Right ventricle myocardium inferior (tissue), 1 donor: ENCODE measurements at places on chromosomes 6 and 20. TPM values are rescaled to one million over a fixed set of nuclear protein-coding genes. Genes with fewer than 3 reads are reported as not detected.

TMEM170B gene
- total RNA-seq: 4.8 TPM

FAM83C gene
- not detected for total RNA-seq

SPINT4 gene
- total RNA-seq: not detected

ERMARD gene
- 6.5 TPM for total RNA-seq

NRSN2 gene
- total RNA-seq: 19.8 TPM

TRIM10 gene
- total RNA-seq: not detected

DNA sequence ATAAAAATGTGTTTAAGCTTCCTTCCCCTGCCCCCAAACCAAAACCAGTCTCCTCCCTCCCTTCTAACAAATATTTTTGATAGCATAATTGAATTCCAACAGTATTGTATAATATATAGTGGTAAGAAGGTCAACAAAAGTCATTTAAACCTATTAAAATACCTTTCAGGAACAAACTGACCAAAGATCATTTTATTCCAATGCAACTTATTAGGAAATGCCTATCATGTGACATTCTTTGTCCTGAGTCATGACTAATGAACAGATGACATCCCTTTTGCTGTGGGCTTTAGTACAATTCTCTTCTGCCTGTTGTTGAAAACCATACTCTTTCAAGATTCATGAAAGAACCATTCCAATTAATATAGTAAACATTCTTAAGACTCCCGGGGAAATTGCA is 51.5 kb upstream of the TRAF3IP2 start:
- no peak for DNase-seq

DNA sequence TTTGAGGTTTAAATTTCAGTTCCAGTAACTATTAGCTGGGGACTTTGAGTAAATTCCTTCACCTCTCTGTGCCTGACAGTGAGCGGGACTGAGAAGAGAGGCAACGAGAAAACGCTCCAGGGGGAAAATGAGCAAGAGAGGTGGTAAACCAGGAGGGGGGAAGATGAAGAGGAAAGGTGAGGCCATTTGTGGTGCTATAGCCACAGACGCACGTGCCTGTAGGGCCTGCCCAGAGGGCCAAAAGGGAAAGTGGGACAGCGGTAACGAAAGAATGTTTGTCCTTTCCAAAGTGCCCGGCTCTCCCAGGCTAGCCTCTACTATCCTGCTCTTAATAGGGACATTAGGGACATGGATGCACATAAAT is 99.2 kb downstream of the BMP7 start:
- DNase-seq: no peak

DNA sequence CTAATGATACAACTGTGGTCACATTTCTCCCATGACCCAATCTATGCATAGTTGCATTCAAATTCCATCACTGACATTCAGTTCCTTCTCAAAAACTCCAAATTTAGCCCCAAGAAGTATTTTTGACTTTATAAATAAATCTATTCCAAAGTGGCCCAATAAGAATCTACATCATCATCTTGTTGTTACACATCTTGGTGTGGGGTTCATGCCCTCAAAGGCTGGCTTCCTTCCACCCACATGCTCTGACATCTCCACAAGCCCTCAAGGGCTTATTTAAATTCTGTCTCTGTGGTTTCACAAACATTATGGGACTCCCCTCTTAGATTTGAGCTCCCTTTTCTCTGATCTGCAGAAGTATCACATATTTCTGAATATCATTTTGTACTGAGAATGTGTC is 585.3 kb upstream of the BTBD3 start:
- DNase-seq: no peak

GRCh38 chr6:45786355-45786781 is 229.3 kb downstream of the CLIC5 start:
- no peak for DNase-seq

DNA sequence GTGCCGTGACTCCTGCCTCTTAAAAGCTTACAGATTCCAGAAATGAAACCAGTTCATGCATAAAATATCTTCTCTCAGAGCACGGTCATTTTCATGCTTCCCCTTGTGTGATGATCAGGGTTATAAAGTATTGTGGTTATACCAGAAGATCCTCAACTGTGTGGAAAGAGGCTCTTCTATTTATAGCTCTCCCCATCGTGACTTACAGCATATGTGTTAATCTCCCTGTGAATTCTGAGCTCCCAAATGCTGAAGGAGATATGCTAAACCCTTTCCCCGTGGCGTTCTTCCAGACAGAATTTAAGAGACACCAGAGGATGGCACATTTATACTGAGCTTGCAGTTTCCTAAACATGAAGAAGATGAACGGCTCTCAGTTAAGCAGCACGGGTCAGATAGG is 158.8 kb downstream of the CDH26 start:
- no peak for DNase-seq

- no peak for DNase-seq
Measured at GRCh38 chr6:6434151-6434550, 113.7 kb upstream of the F13A1 start.

DNA sequence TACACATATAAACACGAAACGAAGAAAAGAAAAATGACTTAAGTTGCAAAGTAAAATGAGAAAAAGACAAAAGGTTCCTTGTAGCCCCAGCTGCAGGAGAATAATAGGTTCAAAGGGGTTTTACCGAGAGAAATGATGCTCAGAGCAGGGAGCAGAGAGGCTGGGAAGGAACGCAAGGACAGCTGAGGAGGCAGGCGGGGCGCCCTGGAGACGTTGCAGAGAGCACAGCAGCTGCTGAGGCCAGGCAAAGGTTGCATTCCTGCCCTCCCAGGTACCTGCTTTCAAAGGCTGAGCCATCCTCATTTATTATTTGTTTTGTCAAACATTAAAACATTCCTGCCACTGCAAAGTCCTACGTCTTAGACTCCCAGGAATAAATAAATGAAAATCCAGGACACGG is 16.2 kb upstream of the VAPB start:
- no peak for DNase-seq

GRCh38 chr20:16107172-16107870 is 465.9 kb downstream of the KIF16B start:
- no peak for DNase-seq

- DNase-seq: no peak
Measured at GRCh38 chr20:50569864-50570836, 60.0 kb downstream of the PTPN1 start.

DNA sequence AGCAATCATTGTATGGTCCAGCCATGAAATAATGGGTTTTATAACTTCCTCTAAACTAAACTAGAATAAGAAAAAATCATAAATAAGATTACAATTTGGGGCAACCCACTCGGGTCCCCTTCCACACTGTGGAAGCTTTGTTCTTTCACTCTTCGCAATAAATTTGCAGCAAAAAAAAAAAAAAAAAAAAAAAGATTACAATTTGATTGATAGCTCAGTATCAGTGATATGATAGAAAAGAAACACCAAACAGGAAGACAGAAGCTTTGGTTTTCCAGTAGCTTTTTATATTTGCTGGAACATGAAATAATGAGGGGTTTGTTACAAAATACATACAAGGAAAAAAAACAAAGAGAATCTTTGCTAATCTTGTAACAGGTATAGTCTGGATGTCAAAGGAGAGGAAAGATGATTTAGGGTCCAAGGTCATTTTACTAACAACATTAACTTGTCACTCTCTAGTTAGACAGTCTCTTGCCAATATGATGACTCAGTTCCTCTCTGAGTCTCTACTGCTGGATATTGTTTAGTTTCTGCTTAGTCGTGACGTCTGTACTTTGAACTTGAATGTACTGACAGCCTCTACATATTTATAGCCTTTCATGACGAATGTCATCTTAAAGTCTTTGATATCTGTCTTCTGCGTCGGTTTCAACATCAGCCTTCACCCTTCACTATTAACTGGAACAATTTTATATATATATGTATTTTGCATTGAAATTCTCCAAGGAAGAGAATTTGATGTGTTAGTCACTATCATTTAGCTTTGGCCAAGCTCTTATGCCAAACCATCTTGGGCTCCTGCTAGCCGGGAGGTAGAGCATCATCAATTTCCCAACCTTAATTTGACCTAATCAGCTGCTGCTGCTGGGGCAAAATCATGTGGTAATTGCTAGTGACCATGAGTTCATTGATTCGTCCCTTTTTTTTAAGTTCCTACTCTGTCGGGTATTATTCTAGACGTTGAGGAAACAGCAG is 213.1 kb upstream of the STXBP5 start:
- DNase-seq: no peak

DNA sequence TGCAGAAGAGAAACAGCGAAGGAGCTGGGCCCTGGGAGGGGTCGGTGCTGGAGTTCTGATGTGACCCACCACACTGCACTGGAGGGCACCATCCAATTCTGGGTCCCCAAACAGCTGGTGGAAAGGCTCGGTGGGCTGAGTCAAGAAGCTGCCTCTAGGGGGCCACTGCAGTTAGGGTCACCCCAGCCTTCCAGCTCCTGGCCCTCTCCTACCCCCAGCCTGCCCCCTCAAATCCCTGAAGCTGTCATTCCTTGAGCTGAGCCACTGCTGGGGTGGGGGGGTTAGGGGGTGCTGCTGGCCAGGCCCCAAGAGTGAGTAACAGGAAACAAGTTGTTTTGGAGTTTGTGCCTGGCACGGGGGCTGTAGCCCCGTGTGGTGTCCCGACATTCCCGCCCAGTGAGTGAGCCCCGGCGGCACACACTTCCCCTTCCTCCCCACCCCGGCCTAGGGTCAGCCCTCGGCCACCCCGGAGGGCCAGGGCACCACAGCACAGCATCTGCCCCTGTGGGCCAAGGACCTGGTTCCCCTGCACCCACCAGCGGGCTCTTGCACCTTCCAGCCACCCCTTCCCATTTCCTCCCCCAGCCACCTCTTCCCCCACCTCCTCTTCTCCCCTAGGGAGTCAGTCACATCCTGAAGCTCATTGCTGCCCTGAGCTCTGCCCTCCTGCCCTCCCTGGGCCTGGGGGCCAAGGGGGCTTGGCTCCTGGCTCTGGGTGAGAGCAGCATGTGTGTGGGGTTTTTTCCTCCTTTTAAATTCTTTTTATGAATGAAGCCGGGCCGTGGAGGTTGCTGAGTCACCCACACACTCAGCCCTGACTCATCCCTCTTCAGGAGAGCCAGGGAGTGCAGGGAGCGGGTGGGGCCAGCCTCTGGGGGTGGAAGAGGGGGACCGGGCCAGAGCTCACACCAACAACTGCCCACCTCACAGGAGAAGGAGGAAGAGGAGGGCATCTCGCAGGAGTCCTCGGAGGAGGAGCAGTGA is 4.6 kb downstream of the SMIM29 start:
- peak; percentile 83 for DNase-seq

DNA sequence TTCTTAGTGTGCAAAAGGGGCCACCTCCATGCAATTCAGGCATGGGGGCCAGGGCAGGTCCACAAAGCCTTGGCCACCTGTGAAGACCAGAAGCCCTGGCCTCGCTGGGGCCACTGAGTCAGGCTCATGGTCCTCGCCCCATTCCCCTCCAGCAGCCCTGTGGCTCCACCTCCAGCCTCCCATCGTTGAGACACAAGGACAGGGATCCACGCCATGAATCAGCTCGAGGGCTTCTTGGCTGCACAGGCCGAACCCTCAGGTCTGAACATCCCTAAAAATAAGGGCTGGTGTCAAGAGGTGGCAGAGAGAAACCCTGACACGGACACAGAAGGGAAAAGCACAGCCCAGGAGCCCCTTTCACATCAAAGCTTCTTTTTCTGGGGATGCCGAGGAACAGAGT is 68.6 kb upstream of the QKI start:
- DNase-seq: no peak

DNA sequence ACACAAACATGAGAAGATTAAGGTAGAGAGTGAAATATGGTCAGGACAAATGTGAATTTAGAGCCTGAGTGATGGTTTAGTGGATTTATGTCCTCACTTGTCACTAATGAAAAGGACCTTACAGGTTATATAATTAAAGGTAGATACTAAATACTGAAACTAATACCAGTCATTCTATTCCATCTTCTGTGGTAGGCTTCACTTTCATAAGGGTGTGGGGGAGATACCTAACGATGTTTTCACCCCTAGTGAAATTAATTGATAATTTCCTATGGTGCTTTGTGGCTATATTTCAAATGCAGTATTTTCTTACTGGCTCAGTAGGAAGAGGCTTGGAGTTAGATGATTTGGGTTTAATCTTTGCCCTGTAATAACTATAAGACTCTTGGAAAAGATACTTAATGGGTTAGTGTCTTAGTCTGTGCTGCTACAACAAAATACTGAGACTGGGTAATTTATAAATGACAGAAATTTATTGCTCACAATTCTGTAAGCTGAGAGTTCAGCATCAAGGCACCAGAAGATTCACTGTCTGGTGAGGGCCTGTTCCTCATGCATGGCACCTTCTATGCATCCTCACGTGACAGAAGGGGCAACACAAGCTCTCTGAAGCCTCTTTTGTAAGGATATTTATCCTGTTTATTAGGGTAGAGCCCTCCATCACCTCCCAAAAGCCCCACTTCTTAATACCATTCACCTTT is 21.3 kb downstream of the RNF217 start:
- no peak for DNase-seq

DNA sequence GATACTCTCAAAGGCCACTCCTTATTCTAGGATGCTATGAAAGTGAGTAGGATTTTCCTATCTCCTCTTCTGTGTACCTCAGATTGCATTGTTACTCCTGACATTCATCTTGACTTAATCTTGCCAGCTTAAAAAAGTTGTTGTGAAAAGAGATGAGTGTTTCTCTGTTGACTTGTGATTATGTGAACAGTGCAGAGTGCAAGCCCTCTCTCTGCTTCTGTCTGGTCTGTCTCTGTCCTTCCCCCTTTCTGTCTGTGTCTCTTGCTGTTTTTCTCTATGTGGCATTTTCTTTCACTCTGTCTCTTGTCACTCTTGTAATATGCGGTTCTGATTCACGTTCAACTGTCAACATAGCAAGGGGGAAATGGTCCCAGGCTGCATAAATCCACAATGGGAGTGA is 306.6 kb downstream of the FARS2 start:
- DNase-seq: no peak

DNA sequence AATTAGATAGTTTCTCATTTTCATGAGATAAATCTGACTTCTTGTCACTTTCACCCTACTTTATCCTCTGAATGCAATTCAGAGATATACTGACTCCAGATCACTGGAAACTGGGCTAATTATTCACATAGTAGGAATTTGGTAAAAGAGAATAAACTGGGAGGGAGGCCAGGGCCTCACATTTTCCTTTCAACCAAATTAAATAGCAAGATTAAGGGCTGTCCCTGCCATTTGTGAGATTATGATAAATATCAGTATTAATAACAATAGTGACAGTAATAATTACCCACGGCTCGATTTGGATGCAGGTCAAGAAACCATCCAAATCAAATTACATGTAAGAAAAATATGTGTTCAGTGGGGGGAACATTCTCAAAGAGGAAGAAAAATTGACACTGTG is 140.5 kb downstream of the CD83 start:
- no peak for DNase-seq

GRCh38 chr20:43726811-43727338 is at the start of gene GTSF1L:
GTSF1L (minus strand) TSS chr20:43727002; CDS start chr20:43726694, 308 bp downstream.
- DNase-seq: no peak

GRCh38 chr20:45345104-45345936 is 2.9 kb downstream of the SDC4 start:
- DNase-seq: no peak

DNA sequence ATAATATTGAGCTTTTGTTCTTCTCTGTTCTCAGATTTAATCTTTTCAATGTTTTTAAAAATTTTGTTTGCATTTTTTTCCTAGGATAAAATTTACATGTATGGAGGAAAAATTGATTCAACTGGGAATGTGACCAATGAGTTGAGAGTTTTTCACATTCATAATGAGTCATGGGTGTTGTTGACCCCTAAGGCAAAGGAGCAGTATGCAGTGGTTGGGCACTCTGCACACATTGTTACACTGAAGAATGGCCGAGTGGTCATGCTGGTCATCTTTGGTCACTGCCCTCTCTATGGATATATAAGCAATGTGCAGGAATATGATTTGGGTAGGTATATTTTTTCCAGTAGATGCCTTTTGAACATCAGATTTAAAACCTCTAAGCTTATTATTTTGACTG is 89.8 kb downstream of the ATRN start:
- DNase-seq: no peak
